ENCODE measurements at places on chromosomes 2 and 18. TPM values are rescaled to one million over a fixed set of nuclear protein-coding genes. Genes with fewer than 3 reads are reported as not detected.

SPDYA gene
- total RNA-seq = 6.5 TPM

DNA sequence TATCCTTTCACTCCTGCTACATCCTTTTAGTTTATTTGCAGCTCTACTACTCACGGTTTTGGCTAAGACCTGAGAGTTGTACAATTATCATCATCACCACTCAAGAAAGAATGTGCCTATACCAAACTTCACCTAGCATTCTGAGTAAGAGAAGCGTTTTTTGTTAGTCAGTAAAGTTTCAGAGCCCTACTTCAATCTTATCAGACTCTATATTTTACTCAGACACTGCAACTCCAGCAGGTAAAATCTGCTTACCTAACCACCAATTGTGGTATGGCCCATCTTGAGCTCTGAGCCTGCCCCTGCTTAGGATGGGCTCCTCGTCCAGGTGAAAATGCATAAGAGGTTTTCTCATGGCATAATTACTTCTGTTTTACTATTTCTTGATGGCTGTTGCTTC, 37.1 kb downstream of the ICOS start:
- no peak for DNase-seq

DNA sequence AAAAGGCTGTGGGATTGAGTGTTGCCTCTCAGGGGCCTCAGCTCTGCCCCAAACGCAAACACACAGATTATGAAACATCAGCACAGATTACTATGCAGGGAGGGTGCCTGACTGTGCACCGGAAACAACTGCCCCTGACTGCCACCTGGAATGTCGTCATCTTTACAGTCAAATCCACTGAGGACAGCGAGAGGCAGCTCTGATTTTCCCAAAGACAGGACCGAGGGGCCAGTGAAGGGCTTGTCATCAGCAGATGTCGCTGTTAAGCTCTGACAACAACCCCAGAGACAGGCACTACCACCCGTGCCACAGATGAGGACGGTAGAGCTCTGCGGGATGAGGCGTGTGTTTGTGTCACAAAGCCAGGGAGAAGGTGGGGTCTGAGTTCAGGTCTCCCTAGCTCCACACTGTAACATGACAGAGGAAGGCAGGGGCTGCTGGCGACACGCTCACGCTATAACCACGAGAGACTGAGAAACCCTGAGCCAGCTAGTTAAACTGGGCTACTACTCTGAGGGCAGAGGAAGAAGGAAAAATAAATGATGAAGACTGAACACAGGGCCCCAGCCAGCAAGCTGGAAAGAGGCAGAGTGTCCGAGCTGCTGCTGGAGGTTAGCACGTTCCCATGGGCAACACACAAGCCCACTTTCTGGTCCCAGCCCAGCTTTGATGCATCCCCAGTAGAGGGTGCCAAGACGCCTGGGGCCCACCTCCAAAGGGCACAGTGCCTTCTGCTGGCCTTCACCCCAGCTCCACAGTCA, 47.0 kb downstream of the PARD6G start:
- DNase-seq = no peak

DNA sequence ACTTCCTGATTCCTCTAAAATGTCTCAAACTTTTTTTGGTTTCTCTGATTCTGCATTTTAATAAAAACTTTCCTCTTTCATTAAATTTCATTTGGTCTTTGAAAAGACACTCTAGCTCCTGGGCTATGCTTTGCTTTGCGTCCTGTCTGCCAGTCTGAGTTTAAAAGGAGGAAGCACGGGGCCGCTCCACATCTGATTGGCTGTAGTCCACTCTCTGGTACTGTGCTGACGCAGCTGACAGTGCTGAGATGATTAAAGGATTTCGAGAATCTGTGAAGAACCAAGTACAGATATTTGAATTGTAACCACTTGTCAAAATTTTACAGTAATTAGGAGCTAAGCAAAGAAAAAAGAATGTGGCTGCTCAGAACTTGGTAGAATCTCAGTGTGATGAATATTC, 199.6 kb upstream of the HNMT start:
- DNase-seq = no peak

- DNase-seq = no peak
Observed at GRCh38 chr2:108560895-108561530, 26.7 kb downstream of the LIMS1 start.

DNAJC5G gene
- total RNA-seq = not detected

DNA sequence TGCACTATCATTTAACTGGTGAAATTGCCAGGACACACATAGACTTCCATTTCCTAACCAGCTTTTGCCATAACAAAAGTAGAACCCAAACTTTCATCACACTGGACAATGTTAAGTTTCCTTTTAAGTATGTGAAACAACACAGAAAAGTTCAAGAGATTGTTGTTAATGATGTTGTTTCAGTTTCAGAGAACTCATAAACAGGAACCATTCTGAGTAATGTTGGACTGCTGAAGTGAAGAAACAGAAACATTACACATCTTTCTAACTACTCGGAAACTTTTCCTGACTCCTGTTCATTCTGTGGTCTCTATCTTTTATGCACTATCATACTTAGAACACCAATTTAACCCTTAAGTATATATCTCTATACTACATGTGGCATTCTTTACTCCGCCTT, 179.2 kb downstream of the RIT2 start:
- no peak for DNase-seq

- no peak for DNase-seq
Observed at GRCh38 chr2:21438949-21439348, 315.2 kb downstream of the TDRD15 start.

DNA sequence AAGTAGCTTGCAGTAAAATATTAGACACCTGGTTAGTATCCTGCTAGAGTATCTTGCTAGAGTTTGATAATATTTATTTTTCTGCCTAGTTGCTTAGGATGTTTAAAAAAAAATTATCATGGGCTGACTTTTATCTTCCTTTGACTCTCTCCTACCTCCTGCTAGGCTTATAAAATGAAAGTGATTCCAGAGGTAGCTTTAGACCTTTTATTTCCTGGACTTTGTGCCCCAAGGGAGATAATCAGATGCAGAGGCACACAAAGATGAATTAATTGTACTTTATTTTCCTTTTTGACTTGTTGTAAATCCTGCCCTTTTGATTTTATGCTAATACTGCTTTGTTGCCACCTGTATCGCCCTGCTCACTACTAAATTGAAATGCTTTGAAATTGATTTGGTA, 130.7 kb downstream of the WDSUB1 start:
- no peak for DNase-seq

GRCh38 chr2:10204326-10205161, 82.0 kb downstream of the RRM2 start:
- no peak for DNase-seq

DNA sequence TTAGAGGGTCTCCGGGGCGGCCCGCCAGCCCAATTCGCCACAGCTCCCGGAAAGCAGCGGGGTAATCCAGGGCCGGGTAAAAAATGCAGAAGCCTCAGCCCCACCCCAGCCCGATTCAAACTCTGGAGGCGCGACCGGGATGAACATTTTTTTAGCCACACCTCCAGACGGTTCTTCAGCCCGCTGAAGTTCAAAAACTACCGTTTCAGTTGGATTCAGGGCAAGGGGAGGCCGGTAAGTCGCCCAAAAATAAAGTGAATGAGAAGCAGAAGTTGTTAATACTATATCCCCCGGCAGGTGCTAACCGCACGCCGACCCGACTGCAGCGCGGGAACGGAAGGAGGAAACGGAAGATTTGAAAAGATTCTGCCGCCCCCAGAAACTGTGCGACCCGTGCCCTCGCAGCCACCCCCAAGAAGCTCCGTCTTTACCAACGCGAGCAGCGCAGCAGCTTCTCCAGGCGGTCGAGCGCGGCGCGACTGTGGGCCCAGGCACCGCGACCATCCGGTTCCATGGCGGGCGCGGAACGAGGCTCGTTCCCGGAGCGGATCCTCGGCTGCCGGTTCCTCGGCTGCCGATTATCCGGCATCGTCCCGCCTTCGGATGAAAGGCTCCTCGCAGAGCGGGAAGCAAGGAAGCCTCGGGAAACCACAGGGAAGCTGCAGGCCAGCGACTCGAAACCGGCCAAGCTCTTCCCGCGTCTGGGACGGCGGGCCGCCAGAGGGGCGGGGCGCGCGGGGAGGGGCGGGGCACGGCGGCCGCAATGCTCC, at the start of gene BARD1:
TSS of gene BARD1 (minus strand) at position 703 of the 770 bp plus-strand sequence. CDS start at position 589, 114 bp downstream.
- DNase-seq = peak; percentile 53

- no peak for DNase-seq
Observed at GRCh38 chr18:66708646-66709045, 104.8 kb upstream of the CDH19 start.

FN1 gene
- 3,314 TPM for total RNA-seq

- no peak for DNase-seq
Observed at GRCh38 chr2:204483608-204484081, 61.6 kb upstream of the PARD3B start.

GALR1 gene
- not detected for total RNA-seq

DUSP2 gene
- total RNA-seq = 1.4 TPM

DNA sequence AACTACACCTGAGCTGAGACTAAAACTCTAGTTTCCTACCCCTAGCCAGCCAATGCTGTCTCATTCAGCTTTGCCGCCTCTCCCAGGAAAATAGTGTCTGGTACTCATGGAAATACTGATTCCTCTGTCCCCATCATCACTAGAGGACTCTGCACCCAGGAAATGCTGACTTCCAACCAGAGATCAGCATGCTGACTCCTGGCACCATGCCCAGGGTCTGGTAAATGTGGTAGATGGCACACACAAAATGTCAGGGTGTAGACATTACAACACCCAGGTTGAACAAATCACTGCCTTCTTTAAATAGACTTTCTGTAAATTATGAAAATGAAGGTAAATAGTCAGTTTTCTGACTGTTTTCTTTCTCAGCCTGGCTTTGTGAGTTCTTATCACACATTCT, 307.3 kb upstream of the CHAC2 start:
- DNase-seq = no peak

C2orf66 gene
- not detected for total RNA-seq

GRCh38 chr2:98016908-98017670, 21.3 kb upstream of the TMEM131 start:
- no peak for DNase-seq

RAB17 gene
- 0.54 TPM for total RNA-seq

- DNase-seq = no peak
Observed at GRCh38 chr2:201883606-201884369, 77.5 kb downstream of the CDK15 start.

- no peak for DNase-seq
Observed at GRCh38 chr2:239793836-239794235, 231.3 kb downstream of the NDUFA10 start.

- DNase-seq = no peak
Observed at GRCh38 chr18:52995875-52996274, 655.9 kb downstream of the DCC start.

GRCh38 chr2:235911633-235912233, 256.5 kb downstream of the GBX2 start:
- DNase-seq = no peak

GRCh38 chr18:75219745-75220375, 9.3 kb downstream of the TSHZ1 start:
- DNase-seq = no peak

- peak; percentile 44 for DNase-seq
Observed at GRCh38 chr2:42799881-42800280, 7.5 kb upstream of the HAAO start.

DNA sequence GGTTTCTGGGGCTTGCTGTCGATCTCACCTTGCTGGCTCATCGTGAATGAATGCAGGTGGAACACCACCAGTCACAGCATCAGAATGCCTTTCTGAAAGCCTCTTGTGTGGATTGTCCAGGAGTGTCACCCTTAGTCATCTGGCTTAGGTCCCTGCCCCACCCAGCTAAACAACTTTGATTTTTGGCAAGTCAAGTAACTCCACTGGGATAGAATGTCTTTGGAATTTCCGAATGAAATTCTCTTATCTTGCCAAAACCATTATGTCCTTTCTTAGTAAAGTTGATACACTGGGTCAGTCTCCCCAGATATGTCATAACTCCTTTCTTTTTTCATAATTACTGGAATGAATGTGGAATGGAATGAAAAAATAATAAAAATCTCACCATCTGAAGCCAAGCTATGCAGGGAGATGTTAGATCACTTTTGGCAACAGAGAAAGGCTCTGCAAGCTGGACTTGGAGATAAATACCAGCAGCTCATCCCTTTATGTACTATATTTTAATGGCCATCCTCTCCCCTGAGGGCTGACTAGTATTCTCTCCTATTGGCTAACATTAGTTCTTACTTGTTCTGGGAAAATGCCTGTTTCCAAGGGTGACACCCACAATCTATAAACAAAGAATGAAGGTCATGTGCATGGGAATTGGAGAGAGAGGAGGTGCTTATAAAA, 35.4 kb downstream of the INSIG2 start:
- DNase-seq = peak; percentile 92

GRCh38 chr18:33459612-33460011, 19.1 kb upstream of the CCDC178 start:
- no peak for DNase-seq

DNA sequence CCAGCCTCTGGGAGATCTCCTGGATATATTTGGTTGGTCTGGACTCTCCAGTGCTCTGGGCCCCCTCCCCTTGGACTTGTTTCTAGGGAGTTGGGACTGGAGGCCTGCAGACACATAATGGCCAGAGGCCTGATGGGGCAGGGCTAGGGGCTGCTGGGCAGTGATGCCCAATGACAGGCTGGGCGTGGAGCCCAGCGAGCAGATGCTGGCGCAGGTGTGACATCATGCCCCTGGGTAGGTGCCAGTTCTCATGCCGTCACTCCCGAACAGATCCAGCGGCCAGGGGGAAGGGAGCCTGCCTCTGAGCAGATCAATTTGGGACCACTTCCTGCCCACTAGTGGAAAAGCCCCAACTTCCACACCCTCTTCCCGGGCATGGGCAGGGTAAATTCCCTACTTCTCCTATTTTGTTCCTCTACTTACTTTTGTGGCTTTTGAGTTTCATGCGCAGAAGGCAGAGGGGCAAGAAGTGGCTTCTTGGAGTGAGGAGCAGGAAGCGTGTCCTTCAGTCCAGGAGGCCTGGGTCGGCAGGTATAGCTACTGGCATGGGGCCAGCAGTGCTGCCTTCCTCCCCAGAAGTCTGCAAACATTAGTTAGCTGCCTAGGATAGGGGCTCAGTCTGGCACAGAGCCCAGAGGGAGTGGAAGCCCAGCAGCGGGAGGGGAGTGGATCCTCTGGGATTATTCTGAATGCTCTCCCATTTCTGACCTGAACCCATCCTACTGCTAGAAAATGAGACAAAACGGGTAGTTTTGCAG, 6.1 kb downstream of the MPV17 start:
- DNase-seq = peak; percentile 15

GRCh38 chr2:64646007-64646880, 7.5 kb downstream of the SERTAD2 start:
- peak; percentile 84 for DNase-seq

GRCh38 chr2:38265461-38265860, 111.6 kb downstream of the ATL2 start:
- DNase-seq = no peak

ATG16L1 gene
- 53.1 TPM for total RNA-seq
